ENCODE measurements at places on chromosomes 6 and 20.

GRCh38 chr6:116444575-116444974 is 16.6 kb upstream of the CALHM6 start:
- no peak for DNase-seq

- DNase-seq, result no peak
Measured at GRCh38 chr20:64083804-64084684, at the start of gene LKAAEAR1. Gene LKAAEAR1 (minus strand): TSS chr20:64084398. CDS start chr20:64084219, 179 bp downstream.

- DNase-seq, result no peak
Measured at GRCh38 chr20:56587307-56588041, 41.6 kb upstream of the TFAP2C start.

DNA sequence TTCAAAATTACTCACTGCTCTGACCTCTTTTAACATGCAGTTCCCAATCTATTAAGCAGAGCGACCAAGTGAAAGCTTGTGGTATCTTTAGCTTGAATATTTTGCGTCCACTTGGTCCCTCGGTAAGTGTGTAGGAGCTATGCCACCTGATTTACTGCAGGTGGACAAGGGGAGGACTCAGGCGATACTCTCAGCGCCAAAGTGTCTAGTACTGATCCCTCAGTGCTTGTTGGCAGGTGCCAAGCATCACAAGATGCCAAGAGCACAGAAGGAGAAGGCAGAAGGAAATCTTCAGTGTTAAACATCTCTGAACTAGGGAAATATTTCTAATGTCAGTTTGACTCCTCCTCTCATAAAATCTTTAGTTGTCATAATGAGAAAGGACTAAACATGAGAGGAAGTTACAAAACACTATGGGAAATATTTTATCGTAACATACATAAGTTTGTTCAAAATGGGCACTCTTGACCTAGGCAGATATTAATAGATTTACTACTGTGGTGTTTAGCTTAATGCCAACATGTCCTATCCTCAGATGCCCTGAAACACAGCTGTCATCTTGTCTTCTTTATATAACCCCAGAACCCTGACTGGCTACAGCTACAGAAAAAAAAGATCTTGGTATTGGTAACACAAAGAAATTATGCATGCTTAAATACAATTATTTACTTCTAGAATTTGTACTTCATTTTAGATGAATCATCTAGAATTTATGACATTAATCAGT is 19.5 kb downstream of the NHLRC1 start:
- DNase-seq, result no peak

GRCh38 chr6:111417946-111418345 is 65.1 kb downstream of the REV3L start:
- no peak for DNase-seq

GRCh38 chr20:46132705-46133120 is 14.6 kb downstream of the CD40 start:
- DNase-seq, result peak; percentile 79

GRCh38 chr20:62008643-62009183 is 57.0 kb downstream of the TAF4 start:
- DNase-seq, result no peak

DNA sequence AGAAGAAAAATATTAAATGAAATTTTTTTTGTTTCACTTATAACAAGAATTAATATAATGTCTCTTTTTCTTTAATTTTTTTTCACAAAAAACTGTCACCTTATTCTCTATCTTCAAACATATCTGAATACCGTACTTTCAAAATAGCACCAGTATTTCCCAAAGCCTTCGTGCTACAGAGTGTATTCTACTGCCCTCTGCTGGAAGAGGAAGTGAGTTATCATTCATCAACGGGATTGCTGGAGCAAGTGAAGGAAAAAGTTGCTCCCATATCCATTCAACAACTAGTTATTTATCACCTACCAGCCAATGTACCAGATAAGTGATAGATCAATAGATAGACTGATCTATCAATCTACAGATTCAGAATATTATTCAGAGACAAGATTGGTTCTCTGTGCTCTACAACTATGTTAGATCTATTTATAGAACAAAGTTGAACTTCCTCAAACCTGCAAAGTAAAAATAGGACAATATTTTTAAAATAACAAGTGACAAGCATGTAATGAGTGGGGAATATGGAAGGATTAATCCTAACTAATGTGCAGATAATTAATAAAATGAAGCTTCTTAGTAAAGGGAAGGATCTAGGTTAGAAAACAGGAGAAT is 26.7 kb upstream of the TFAP2B start:
- DNase-seq, result no peak

GRCh38 chr6:156869980-156870398 is 92.8 kb downstream of the ARID1B start:
- DNase-seq, result peak; percentile 63

DNA sequence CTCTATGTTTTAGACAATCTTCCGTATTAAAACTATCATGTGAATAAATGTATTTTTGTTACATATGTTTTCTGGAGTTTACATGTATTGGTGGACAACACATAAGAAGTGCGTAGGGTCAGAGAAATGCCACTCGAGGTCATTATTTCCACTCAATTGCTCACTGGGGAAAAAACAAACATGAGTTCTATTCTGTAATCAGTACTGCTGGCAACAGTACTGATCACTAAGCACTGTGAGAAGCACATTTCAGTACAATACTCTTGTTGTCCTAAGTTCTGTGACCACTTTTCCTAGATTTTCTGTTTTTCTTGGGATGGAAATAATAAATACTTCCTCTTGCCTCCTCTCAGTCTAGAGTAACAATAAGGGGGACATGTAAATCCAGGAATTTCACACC is 44.5 kb downstream of the UST start:
- no peak for DNase-seq

- no peak for DNase-seq
Measured at GRCh38 chr6:20137240-20137639, 75.0 kb downstream of the MBOAT1 start.

- DNase-seq, result no peak
Measured at GRCh38 chr20:20786428-20786827, 74.0 kb upstream of the RALGAPA2 start.

- no peak for DNase-seq
Measured at GRCh38 chr20:53849471-53850059, 220.8 kb downstream of the BCAS1 start.

DNA sequence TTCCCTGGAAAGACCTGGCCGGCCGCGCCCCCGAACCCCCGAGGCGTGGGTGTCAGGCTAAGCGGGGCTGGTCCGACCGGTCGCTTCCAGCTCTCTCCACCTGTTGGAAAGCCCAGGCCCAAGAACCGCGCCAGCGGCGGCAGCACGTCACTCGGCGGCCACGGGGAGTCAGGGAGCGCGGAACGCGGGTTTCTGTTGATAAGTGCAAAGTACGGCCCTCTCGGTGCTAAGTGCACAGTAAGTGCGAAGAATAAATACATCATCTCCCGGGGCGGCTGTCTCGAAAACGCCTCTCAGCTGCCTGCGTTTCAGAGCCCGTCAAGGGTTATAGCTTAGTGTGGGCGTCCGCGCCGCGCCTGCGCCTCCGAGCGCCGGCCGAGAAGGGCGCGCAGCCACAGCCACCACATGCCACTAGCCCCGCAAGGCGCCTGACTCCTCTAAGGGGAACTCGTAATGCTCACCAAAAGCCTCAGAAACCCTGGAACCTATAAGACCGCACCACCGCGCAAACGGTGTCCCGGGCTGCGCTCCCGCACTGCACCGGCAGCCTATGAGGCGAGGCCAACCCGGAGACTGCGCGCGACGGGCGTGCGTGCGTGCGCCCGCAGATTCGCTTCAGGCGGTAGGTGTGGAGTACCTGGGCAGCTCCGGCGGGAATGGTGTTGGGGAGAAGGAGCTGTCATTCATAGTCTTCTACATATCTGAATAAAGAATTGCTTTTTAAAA is 9.2 kb upstream of the TBX18 start:
- peak; percentile 66 for DNase-seq

GRCh38 chr6:4974962-4975361 is 28.9 kb downstream of the RPP40 start:
- no peak for DNase-seq

GRCh38 chr20:17172836-17173516 is 53.9 kb upstream of the PCSK2 start:
- DNase-seq, result no peak

DNA sequence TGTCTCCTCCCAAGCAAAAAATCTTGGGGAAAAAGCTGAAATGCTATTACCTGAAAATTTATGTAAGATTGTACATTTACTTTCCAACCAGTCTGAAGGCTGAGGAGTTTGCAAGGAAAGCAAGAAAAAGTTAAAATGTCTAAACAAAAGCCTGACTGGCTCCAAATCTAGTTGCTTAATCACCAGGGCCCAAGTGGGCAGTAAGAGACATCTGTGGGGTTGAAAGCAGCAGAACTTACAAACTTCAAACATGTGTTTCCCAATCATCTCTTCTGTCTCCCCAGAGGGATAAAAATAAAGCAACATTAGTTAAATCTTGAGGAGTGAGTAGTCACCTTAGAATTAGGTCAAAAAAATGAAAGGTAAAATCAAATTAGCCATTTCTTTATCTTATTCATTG is 98.6 kb downstream of the OGFRL1 start:
- no peak for DNase-seq

DNA sequence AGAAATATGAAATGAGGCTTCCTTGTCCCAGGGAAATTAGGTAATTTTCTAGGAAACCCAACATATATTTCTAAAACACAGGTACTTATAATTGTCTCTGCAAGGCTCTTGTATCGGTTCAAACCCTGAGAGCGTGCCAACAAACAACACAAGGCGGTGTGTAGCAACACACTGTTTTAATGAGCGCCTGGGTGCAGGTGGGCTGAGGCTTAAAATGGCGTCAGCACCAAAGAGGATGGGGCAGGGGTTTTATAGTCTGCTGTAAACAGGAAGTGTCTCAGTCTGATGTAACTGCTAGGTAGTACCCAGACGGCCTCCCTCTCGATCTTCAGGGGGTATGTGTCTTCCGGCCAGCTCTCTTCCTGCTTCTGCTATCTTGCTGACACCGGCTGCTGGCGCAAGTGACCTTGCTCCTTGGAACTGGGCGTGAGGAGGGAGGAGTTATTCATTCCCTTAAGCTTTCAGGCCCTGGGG is 69.7 kb downstream of the EPB41L2 start:
- peak; percentile 88 for DNase-seq

GRCh38 chr6:24763578-24763977 is 11.2 kb upstream of the GMNN start:
- no peak for DNase-seq

- no peak for DNase-seq
Measured at GRCh38 chr20:10710991-10711775, 37.4 kb upstream of the JAG1 start.

DNA sequence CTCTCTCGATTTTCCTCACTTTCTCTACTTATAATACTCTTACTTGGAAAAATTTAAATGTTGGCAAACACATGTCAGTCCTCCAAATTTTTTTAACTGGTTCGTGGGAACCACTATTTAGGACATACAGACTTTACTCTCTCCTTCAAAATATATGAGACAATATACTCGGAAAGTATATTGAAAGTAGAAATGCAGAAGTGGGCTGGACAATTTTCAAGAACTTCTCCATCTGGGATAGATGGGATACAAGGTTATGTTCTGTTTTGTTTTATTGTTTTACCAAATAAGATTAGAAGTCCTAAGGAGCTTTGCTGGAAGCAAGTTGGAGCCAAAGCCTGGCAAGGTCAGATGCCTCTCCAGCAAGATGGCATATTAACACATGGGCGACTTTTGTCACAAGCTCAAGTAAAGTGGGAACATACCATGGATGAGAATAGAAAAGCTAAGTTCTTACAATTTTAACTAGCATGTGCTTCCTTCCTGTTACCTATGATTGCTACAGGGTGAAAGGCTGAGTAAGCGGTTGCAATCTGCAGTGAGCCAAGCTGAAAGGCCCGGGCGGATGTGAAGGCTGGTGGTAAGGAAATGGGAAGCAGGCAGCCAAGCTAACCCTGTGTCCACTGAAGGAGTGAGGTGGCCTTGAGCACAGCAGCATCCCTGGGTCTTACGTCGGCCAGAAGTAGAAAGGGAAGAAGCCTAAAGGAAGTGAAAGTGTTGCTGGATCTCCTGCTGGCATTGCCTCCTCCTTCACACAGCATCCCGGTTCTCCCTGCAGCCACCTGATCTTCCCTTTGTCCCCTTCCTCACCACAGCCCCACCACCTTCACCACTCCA is 7.1 kb downstream of the MAP3K5 start:
- DNase-seq, result no peak

DNA sequence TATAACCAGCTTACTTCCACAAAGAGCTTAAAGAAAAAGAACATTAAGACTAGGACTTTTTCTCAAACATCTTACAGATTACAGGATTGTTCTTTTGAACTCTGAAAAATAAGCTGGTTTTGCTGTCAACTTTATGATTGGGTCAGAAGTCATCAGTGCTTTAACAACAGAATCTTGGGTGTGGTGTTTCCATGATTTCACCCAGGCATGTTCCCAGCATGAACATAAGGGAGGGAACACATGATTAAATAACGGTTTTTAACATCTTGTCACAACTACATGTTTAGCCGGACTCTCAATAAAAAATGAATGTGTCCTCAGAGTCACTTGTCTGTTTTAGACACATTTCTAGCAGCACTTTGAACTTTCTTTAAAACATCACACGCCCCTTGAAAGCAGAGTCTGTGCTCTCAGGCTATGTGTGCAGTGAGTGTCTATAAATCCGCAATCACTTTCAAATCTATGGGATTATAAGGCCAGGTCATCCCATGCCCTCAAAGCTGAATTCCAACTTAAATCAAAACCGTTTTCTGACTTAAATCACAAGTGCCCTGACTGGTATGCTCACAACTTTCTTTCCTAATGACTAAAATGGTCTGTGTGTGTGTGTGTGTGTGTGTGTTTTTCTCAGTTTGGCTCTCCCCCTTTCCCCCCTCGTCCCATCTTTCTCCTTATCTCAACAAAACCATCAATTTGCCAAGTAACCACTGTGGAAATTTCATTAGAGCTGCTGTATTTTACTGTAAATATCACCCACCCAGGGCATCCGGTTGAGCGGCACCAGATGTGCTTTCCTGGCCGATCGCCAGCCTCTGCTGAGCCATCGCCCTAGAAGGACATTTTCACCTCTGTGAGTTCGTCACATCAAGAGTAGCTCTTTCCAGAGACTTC is 216.8 kb upstream of the DTNBP1 start:
- DNase-seq, result no peak

GRCh38 chr6:130906736-130907381 is 79.7 kb downstream of the SMLR1 start:
- DNase-seq, result no peak

- no peak for DNase-seq
Measured at GRCh38 chr6:45487645-45488044, 109.9 kb upstream of the SUPT3H start.

DNA sequence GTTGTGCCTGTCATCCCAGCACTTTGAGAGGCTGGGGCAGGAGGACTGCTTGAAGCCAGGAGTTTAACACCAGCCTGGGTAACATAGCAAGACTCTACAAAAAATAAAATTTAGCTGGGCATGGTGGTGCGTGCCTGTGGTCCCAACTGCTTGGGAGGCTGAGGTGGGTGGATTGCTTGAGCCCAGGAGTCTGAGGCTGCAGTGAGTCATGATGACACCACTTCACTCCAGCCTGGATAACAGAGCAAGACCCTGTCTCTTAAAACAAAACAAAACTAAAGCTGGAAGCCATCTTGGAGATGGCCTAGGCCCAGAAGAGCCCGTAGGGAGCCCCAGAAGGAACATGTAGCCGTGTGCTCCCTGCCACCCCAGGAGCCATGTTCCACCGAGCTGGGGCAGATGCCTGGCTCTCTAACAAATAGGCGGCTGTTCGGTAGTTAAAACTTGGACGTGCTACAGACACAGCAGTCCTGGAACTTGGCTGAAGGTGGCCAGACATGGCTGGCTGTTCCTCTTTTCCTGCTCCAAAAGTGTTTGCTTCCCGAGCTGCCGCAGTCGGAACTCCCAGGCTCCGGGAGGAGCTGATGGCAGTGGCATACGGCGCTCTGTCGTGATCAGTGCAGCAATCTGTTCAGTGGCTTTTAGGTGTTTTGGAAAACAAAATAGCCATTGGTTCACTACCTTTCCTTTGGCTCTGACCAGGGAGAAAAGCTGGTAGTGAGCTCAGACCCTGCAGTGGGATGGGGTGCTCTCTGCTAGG is 37.0 kb downstream of the DYNLT1 start:
- no peak for DNase-seq
